ENCODE measurements at places on chromosomes 6 and 20.

DNA sequence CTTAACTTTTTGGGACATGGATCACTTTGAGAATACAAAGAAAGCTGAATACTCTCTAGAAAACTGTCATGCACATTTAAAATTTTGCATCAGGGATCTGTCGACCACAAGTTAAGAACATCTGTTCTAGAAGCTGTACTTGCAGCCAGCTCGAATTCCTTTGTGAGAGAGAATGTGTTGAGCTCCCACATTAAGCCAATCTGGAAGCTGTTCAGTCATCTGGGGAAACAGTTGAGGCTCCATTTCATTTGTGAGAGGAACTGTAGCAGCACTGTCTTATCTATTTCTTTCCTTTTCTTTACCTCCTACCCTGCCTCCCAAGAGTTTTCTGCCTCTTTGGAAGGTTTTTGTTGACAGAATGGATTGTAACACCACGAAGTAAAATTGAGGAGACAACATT lies 50.8 kb downstream of the KAT14 start:
- no peak for DNase-seq

DNA sequence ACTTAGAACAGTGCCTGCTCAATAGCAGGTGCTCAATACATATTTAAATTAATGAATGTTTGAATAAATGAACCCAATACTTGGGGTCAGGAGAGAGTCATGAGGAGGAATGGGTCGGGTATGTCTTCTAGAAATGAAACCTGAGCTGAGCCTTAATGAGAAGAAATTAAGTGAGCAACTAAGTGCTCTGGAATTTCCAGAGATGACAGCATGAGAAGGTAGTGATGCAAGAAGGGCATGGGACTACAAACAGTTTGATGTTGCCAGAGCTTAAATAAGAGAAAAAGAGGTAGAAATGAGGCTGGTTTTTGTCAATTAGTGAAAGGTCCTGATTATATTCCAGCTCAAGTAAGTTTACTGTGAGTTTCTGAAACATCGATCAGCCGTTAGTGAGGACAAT lies 82.9 kb downstream of the PDE10A start:
- no peak for DNase-seq

DNA sequence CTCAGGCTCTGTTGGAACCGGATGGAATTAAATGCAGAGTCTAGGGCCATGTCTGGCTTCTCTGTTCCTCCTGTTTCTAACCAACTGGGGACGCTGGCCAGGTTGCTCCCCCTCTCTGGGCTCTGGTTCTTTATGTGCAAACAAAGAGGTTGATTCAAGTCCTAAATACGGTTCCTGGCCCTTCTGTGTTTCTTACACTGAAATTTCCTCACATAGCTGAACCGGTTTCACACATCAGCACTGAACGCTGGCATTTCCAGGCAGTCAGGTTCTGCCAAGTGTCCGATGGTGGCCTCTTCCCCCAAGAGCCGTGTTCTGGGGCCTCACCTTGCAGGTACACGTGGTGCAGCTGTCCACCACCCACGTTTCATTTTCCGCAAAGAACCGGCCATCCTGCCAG lies 13.5 kb downstream of the THBS2 start:
- DNase-seq = no peak

DNA sequence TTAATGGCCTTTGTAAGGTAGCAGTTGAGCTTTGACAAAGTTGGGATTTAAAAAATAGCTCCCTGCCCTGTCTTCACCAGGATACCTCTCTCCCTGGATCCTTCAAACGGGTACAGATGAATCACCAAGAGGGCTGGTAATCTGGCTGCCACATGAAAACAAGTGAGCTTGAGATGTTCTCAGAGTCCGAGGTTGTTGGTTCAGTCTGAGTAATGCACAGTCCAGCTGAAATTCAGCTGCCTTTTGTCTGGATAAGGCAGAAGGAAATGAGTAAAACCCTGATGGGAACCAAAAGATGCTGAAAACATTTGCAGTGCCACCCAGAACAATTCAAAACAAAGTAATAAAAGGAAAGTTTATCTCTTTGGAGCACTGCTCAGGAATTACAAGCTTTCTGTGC lies 86.8 kb downstream of the GJA1 start:
- DNase-seq = no peak

- no peak for DNase-seq
Measured at GRCh38 chr6:163635731-163636364, 221.3 kb downstream of the QKI start.

DNA sequence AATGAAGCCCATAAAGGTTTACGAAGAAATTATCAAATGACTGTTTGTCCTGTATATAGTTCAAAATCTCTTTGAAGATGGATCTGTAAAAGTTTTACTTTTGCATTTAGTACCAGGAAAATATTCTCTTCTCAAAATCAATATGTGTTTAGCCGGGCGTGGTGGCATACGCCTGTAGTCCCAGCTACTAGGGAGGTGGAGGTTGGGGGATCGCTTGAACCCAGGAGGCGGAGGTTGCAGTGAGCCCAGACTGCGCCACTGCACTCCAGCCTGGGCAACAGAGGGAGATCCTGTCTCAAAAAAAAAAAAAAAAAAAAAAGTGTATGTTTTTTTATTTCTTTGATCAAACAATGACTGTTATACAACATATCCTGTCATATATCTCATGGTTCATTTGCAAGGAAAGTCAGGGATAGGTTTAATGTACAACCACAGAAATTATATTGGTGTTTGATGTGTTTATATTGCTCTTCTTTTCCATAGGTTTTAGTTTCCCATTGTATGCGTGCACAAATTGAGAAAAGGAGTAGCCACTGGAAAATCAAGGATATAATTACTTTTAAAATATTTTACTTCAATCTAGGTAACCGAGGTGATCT lies 40.1 kb downstream of the SOX4 start:
- DNase-seq = no peak

DNA sequence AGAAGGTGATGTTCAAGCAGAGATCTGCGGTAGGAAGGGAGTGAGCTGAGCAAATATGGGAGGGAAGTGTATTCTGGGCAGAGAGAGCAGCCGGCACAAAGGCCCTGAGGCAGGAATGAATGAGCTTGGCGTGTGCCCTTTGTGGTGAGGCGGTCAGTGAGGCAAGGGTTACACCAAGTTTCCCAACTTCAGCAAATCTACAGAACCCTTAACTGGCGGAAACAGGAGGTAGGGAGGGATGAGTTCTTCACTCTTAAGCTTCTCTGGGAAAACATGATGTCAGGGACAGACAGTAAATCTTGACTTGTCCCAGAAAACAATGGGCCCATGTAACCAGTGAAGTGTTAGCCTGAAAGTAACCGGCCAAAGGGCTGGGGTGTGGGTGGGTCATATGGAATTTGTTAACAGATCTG lies 97.1 kb upstream of the PTPN1 start:
- DNase-seq = no peak

GRCh38 chr6:31639043-31639442 lies 13.4 kb downstream of the BAG6 start:
- no peak for DNase-seq

- no peak for DNase-seq
Measured at GRCh38 chr6:147935656-147936055, 407.0 kb upstream of the SASH1 start.

DNA sequence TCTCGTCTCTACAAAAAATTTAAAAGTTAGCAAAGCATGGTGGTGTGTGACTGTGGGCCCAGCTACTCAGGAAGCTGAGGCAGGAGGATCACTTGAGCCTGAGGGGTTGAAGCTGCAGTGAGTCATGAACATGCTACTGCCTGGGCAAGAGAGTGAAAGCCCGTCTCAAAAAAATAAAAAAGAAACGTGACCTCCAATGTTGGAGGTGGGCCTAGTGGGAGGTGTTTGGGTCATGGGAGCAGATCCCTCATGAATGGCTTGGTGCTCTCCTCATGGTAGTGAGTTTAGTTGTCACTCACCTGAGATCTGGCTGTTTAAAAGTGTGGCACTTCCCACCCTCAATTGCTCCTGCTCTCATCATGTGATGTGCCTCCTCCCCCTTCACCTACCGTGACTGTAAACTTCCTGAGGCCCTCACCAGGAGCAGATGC lies 24.3 kb downstream of the RBL1 start:
- DNase-seq = no peak

DNA sequence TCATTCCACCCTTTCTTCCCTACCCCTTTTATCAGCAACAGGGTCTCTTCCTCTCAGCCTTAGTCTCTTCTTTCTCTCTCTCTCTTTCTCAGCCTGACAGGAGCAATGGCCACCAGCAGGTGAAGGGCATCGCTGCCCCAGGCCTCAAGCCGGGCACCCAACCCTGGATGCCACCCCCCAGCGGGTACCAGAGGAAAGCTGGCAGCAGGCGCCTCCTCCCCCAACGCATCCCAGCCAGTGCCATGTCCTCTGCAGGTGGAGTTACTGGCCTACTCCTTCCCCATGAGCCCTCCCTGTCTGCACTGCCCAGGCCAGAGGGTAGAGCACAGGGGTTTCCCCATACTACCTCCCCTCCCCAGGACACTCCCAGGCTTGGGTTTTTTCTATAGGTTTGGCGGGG lies 32.2 kb downstream of the EIF2S2 start:
- DNase-seq = no peak

GRCh38 chr20:34389954-34390555 lies 27.0 kb downstream of the ITCH start:
- DNase-seq = no peak

GRCh38 chr20:2219481-2220006 lies 76.3 kb upstream of the TGM3 start:
- DNase-seq = no peak

DNA sequence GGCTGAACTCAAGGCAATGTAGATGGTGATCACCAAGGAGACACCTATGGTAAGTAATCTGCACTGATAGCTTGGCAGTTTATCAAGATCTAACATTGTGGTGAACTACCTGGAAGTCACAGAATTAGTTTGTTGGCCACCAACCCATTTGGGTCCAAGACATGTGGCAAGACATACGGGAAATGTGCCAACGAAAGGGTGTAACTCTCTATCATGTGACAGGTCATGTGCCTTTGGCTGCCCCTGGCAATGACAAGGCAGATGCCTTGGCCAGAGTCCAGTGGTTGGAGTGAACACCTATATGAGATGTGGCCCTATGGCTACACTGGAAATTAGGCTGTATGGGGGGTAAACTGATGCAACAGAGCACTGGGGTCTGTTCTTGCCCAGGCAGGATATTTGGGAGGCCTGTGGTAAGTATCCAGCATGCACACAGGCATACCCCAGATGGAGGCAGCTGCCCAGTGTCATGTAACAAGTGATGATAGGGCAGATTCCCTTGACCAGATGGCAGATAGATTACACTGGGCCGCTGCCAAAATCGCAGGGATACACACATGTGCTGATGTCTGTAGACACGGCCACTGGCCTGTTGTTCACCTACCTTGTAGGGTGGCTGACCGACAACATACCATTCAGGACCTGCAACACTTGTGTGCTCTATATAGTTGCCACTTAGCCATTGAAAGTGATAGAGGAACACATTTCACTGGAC lies 35.5 kb upstream of the HSF2 start:
- no peak for DNase-seq

- peak; percentile 45 for DNase-seq
Measured at GRCh38 chr20:24683676-24684075, 214.2 kb downstream of the SYNDIG1 start.

- no peak for DNase-seq
Measured at GRCh38 chr20:6746901-6747609, 20.4 kb upstream of the BMP2 start.

DNA sequence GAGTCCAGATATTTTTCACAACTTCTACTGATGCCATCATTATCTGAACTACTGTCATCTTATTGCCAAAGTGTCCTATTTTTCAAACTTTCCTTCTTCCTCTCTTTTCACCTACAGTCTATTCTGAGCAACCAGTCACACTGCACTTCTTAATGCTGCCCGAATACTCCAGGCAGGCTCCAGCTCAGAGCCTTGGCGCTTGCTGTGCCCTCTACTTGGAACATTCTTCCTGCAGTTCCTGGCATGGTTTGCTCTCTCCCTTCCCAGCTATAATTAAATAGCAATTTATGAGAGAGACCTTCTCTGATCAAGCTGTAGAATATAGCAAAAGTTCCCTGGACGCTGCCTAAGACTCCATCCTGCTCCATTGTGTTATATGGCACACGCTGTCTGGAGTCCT lies 831.6 kb downstream of the QKI start:
- DNase-seq = no peak

DNA sequence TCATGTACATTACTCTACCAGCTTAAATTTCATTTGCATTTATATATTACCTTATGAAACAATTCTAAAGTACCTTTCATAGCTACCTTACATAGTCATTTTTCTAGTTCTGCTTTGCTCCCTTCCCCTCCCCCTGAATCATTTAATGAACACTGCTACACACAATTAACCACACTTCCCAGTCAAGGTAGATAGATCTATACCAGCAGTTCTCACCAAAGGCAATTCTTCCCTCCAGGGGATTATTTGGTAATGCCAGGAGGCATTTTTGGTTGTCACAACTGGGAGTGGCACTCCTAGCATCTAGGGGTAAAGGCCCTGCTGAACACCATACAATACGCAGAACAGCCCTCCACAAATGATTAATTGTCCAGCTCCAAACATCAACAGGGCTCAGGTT lies 143.9 kb upstream of the SHLD1 start:
- no peak for DNase-seq

- no peak for DNase-seq
Measured at GRCh38 chr6:110511401-110511800, 35.0 kb upstream of the SLC22A16 start.

DNA sequence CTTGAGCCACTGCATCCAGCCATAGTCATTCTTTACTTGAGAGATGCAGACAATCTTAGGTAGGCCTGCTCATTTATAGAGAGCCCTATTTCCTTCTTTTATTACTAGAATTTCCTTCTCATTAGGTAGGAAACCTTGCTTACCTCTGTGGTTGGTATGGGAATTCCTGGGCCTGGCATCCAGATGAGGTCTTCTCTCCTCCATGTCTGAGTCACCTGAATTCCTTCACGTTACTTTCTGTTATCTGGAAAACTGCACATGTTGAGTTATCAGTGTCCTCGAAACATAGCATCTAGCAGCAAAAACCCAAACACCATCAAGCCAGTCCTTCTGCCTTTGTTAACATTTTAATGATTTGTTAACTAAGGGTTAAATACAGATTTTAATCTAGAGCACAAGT lies 2.2 kb downstream of the ZNFX1 start:
- no peak for DNase-seq

- no peak for DNase-seq
Measured at GRCh38 chr6:6256259-6256658, 64.2 kb downstream of the F13A1 start.

DNA sequence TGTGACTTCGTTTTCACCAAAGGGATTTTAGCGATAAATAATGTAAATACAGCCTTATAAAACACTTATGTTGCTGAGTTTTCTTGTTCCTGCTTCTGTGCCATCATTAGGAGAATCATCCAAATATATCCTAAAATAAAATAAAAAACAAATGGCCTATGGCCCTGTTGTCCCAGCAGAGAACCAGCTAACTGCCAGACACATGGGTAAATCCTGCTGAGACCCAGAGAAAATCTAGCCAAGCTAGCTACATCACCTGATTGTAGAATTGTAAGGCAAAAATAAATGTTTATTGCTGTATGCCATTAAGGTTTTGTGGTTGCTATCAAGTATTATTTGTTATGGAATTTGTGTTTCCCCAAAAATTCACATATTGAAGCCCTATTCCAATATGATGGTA lies 631.2 kb upstream of the SYNCRIP start:
- no peak for DNase-seq

GRCh38 chr6:128979071-128979470 lies 96.1 kb downstream of the LAMA2 start:
- DNase-seq = no peak

- no peak for DNase-seq
Measured at GRCh38 chr20:1807394-1807793, 87.8 kb upstream of the SIRPA start.

- DNase-seq = no peak
Measured at GRCh38 chr6:102356170-102356569, 962.7 kb downstream of the GRIK2 start.
